Activated CD4-positive, alpha-beta T cell treated with anti-CD3 and anti-CD28 coated beads, Interleukin-2, amount 10 ng/mL, durations not matched to agents 7 days and 5 days (primary cell): ENCODE measurements at places on chromosomes 13 and 19. TPM values are rescaled to one million over a fixed set of nuclear protein-coding genes. Genes with fewer than 3 reads are reported as not detected.

DNA sequence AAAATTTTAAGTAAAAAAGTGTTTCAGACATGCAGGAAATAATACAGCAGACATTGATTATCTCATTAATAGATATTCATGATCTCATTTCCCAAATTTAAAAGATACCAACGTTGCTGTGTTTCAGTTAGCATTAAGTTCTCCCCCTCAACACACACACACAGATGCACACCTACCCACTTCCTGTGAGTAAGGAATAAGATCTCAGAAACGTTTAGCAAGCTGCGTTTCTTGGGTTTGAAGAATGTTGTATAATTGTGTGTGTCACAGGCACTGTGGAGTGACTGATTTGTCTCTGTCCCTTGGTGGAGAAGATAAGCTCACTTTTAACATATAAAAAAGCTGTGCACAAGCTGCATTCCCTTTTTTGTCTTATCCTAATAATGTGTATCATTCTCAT lies 196.8 kb downstream of the PDS5B start:
- peak; percentile 34 for DNase-seq

DNA sequence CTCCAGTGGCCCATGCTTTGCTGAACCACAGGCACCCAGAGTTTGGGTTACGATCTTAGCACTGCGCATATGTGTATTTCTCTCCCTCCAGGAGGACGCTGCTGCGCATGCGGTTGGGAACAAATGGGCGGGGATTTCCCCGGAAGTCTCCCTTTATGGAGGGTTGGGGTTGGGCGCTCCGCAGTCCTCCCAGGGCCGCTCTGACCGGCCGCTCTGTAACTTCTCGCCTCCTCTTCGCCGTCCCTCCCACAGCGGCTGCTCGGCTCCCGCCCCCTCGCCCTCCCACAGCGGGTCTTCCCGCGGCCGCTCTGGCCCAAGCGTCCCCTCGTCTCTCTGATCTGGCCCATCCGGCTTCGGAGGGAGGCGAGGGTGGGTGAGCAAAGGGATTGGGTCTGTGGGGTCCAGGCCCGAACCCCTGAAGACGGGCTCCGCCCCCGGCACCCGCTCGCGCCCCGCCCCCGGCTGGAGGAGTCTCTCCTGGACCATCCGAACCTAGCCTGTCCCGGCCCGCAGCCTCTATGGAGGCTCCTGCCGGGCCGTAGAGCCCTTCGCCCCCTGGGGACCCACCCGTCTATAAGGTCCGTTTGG lies at the start of gene MEGF8:
Gene MEGF8, plus strand, starts transcription at position 328 of the 588 bp plus-strand sequence. CDS start 609 bp downstream, outside the sequence.
- peak; percentile 99 for DNase-seq

GRCh38 chr13:110924639-110924934 lies 9.7 kb upstream of the ANKRD10 start:
- no peak for DNase-seq

DNA sequence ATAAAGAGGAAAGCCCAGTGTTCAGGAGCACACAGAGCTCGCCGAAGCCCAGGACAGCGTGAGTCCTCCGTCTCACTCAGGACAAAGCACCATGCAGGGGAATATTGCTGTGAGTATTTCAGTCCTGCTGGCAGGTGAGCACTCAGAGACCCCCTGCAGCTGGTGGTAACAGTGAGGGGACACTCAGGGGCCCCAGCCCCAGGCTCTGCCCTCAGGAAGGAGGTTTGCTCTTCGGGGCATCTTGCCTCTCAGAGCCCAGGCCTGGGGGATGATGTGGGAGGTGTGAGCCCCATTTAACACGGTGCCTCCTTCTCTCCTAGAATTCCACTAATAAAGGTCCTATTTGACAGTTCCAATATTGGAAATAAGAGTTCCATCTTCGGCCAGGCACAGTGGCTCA lies 14.8 kb downstream of the LILRA1 start:
- DNase-seq = no peak

GRCh38 chr19:18514800-18515682 lies 6.8 kb downstream of the ELL start:
- DNase-seq = no peak

DNA sequence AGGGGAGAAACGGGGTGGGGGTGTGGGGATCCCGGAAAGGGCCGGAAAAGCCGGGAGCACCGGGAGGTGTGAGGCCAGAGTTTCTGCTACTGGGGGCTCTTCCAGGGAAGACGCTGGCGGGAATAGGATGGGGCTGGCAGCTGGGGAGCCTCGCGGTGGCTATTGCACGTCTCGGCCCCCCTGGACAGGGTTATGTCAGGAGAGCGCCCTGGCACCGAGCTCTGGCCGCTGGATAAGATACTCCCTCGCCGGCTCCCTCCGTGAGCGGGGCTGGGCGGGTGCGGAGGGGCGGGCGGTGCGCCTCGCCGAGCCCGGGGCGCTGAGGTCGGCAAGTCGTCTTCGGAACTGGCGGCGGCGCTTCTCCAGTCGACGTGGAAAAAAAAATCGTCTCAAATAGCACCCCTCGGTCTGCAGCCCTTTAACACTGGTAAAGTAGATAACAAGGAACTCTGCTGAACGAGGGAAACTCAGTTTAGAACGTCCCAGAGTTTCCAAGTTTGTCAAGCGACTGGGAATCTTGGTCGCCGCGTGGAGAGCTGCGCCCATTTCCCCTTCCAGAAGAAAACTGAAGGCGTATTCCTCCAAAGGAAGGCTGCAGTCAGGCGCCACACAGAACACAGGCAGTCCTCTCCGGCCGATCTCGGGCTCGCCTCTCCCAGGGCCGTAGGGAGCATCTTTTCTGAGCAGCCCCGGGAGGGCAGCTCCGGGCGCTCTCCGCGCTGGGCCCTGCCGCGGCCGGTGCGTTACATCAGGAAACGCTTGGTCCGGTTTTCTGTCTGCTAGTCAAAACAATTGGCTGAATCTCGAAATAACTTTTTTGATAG lies 115.1 kb downstream of the KCNRG start:
- peak; percentile 26 for DNase-seq

The RGL3 gene
- total RNA-seq = not detected

The TNFRSF19 gene
- 0.08 TPM for total RNA-seq
